Kidney glomerular epithelial cell (primary cell): ENCODE measurements at places on chromosomes 12 and 14.

- no peak for DNase-seq
These were observed 68.5 kb downstream of the RASSF3 start for GRCh38 chr12:64678835-64679234.

DNA sequence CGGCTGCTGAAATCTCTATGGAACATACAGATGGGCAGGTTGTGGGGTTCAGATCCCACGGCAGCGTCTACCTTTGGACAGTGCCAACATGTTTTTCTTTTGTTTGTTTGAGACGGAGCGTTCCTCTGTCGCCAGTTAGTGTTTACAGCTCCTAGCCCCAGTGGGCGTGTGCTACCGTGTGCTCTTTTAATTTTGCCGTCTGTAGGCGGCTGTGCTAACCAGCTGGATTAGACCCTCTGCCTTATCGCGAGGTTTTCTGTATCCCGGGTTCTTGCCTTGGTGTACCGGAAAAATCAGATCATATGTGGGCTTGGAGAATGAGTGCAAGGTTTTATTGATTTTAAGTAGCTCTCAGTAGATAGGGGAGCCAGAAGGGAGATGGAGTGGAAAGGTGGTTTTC, 9.8 kb upstream of the GALNT6 start:
- no peak for DNase-seq

- DNase-seq: peak; percentile 90
These were observed 43.1 kb upstream of the CCDC196 start for GRCh38 chr14:66442953-66443571.

- DNase-seq: peak; percentile 94
These were observed 33.7 kb downstream of the CPM start for GRCh38 chr12:68899251-68899771.

DNA sequence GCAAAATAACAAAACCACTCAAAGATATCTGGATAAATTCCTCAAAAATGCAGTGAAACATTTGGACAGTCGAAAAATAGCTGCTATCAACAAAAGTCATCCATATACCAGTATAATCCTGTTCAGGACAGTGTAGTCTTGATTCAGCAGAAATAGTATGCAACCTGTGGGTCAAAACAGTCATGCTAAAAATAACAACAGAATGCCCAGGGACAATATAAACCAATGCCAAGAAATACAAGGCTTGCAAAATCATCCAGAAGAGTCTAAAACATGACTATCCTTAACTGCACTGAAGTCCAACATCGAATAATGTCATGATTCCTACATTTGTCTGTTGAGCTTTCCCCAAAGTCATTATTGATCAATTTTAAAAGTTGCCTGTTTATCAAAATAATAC, 425.9 kb downstream of the FSCB start:
- DNase-seq: peak; percentile 2

DNA sequence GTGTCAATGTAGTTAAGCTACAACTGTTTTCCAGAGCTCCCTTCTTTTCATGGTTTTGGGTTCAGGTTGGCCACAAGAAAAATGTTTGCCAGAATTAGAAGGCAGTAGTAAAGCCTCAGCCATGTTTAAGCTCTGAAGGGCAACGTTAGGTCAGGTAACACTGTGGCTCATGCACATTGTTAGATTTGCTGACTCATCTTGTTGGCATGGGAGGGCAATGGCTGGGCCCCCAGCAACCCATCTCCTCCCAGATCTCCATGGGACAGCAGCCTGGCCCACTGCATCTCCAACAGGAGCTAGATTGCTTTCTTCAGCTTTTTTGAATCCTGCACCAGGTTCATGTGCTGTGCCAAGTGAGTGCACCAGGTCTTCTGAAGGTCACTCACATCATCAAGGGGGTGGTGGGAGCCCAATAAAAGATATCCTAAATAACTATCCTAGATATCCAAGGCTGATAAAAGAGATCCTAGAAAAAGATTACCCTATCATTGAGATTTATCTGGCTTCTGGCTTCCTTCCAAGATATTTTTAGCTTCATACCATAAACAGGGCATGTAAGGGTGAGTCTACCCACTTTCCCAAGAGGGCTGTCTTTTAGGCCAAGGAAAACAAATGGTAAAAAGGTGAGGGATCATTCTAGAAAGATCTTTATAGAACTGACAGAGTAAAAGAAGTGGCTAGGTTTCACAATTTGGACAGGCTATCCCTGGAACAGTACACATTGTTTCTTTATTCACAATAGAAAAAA, 28.9 kb downstream of the PTGER2 start:
- peak; percentile 50 for DNase-seq

GRCh38 chr12:19288603-19289244, 150.6 kb upstream of the AEBP2 start:
- DNase-seq: peak; percentile 45

- DNase-seq: no peak
These were observed 239.5 kb upstream of the DCN start for GRCh38 chr12:91422127-91422526.

DNA sequence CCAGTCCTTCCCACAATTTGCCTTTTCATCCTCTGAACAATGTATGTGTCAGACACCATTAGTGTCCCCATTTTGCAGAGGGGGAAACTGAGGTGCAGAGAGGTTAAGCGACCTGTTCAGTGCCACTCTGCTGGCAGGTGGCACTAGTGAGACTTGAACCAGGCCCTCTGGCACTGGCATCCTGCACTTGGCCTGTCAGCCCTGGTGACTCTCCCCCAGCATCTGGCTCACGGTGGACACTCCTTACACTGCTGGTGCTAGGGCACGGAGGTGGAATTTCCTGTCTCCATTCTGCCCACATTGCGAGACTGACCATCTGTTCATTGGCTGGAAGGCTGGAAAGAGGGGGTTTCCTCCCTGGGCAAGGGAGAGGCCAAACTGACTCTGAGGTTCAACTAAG, 48.7 kb downstream of the CCNK start:
- no peak for DNase-seq

DNA sequence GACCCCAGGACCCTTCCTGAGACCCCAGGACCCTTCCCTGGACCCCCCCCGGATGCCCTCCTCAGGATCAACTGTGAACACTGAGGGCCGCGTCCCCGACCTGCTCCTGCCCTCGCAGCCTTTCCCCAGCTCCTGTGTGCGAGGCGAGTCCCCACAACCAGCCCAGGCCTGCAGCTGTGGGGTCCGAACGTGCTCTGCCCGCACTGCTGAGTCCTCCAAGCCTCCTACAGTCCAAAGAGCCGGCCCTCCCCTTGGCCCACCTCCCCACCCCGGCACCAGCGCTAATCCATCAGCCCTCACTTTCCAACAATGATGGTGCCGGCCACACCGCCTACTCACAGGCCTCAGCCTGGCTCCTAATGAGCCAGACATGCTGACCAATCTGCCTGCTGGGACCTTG, 26.2 kb upstream of the ANKLE2 start:
- DNase-seq: no peak

DNA sequence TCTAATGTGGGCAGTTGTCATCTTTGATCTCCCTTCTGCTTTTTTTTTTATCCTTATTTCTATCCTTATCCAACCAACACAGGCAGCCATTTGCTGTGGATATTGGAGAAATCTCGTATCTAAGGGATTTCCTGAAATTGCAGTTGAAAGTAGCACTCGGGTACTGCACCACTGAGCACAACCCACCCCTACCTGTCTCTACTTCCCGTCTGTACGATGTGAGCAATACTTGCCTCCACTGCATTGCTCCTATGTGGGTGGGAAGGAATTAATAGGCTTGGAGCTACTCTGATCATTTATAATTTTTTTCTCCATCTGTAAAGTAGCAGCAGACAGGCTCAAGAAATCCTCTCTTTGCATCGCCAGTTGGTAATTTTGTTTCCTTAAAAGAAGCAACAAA, 300.4 kb downstream of the SNAPC1 start:
- no peak for DNase-seq

- DNase-seq: peak; percentile 47
These were observed at the start of gene TMEM120B for GRCh38 chr12:121712461-121713256. Gene TMEM120B, plus strand, starts transcription at chr12:121712752. Its CDS starts 144 bp downstream, at chr12:121712896.

DNA sequence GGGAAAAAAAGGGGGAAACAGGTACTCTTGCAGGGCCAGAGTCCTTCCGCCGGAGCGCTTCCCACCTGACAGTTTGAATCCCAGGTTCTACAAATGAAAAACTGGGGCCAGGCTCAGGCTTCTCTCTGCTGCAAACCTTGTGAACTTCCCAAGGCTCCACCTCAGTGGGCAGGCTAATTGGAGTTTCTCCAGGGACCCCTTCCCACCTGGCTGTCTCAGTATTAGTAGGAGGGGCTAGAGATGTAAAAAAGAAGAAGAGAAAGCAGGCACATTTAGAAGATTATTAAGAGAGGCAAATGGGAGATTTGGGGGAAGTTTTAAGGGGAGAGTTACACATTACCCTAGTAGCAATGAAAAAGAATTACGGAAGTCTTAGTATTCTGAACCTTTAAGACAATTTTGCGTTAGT, 20.0 kb upstream of the CLEC2D start:
- DNase-seq: peak; percentile 4

- no peak for DNase-seq
These were observed 112.3 kb upstream of the NCOR2 start for GRCh38 chr12:124679533-124680371.

DNA sequence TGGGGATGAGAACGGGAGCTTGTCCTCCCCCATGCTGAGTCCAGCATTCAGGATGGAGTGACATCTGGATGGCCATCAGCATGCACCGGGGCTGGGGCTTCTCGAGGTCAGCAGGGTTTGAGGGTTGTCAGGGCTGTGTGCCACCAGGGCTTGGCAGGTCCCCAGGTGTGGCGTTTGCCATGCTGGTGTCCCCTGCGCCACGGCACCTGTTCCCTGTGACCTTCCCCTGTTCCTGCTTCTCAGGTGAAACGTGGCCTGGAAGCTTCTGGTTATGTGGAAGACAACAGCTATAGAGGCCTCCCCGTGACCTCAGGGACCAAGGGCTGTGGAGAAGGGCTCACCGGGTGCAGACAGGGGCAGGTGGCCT, 152.4 kb downstream of the KIF26A start:
- no peak for DNase-seq

DNA sequence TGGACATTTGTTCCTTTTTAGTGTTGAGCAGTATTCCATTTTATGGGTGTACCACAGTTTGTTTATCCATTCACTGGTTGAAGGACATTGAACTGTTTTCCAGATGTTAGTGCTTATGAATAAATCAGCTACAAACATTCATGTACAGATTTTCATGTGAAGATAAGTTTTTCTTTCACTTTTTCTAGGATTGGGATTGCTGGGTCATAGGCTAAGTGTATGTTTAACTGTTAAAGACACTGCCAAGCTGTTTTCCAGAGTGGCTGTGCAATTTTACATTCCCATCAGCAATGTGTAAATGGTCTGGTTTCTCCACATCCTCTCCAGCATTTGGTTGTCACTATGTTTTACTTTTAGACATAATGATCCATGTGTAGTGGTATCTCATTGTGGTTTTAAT, 14.0 kb upstream of the NID2 start:
- no peak for DNase-seq

GRCh38 chr14:105498430-105499255, 7.6 kb downstream of the TEDC1 start:
- DNase-seq: no peak

DNA sequence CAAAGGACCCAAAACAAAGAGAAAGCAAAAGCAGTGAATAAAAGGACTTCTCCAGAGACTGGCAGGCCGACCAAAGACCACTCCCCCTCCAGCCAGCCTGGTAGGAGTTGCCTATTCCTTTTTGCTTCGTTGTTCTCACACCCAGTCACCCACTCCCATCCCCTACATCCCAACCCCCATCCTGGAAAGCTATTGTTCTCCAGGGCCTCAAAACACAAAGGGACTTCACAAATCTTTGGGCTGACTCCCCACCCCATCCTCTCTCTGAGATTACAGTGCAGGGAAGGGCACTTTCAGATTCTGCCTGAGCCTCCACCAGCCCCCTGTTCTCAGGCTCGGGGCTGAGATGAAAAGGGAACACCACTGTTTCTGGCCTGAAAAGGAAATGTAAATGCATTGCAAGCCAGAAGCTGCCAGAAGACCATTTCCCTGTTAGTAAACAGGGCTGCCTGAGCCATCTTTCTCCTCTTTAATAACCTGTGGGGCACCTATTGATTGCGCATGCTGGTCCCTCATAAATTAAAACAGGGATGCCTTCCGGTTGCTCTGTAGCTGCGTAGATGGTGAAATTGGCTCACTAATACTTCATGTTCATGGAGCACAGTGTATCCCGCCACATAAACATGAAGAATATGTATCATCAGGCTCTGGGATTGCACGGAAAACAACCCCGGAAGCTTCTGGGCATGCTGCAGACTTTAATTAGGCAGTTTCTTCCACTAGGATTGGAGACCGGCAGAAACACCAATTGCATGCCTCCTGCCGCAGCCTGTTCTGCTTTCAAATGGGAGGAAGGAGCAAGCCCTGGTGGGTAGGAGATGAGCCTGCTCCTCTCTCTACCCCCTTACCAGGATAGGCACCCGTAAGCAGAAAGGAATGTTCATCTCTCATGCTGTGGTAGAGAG, 130.3 kb upstream of the FUT8 start:
- peak; percentile 54 for DNase-seq

- DNase-seq: peak; percentile 66
These were observed 394.3 kb downstream of the EGLN3 start for GRCh38 chr14:33556382-33557121.

DNA sequence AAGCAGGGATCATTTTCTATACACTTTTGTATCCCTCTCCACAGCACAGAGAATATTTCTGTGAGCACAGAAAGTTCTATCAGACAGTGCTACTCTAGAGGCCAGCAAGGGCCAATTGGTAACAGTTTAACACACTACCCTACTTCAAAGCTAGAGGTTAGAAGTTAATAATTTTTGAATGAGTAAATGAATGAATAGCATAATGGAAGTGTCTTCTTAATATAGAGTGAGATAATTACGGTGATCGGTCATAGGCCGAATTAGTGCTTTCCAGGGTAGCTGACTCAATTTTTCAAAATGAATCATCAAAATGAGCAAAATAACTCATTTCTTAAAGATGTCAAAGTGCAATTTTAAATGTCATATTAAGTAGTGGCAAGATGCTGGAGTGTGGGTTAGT, 67.0 kb upstream of the CCDC198 start:
- peak; percentile 87 for DNase-seq

GRCh38 chr12:122845865-122846621, 10.8 kb downstream of the HIP1R start:
- DNase-seq: no peak

- DNase-seq: no peak
These were observed 105.9 kb downstream of the FGD4 start for GRCh38 chr12:32505067-32505945.

DNA sequence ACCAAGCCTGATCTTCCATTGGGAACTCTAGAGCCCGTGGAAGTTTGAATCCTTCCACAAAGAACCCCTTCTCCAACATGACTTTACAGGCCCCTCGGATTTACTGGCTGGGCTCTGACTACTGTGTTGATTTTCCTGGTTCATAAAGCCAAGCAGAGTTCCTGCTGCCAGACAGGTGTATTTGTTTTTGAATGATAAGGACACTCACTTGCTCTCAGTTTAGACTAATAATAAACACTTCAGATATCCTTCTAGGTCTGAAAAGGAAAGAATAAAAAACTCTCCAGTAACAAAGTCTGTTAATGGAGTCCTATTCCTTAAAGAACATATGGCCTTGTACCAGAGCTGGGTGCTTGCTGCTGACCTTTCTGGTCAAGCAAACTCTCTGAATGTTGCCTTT, 31.0 kb downstream of the SIX1 start:
- no peak for DNase-seq

DNA sequence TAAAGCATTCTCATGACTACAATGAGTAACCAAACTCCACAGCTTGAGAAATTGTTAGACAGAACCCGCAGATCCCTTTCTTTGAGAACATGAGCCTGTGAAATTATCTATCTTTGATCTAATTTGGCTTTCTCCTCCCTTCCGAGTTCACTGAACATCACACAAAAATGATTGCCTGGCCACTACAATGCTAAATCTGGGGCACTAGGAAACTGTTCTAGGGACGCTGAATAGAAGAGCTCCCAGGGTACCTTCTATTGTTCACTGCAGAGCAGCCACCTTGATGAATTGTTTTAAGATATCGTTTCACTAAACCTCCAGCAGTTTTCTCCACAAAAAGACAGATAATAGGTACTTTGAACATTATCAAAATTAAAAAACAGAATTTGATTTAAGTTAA, 47.5 kb downstream of the SINHCAF start:
- DNase-seq: no peak
